ENCODE measurements at places on chromosomes 1 and 21.

- no peak for DNase-seq
These were observed 2.2 kb downstream of the CLIC6 start for GRCh38 chr21:34670962-34671348.

- DNase-seq, result no peak
These were observed 110.4 kb downstream of the SYT2 start for GRCh38 chr1:202599669-202600431.

- DNase-seq, result no peak
These were observed 8.2 kb downstream of the DPT start for GRCh38 chr1:168720839-168721238.

DNA sequence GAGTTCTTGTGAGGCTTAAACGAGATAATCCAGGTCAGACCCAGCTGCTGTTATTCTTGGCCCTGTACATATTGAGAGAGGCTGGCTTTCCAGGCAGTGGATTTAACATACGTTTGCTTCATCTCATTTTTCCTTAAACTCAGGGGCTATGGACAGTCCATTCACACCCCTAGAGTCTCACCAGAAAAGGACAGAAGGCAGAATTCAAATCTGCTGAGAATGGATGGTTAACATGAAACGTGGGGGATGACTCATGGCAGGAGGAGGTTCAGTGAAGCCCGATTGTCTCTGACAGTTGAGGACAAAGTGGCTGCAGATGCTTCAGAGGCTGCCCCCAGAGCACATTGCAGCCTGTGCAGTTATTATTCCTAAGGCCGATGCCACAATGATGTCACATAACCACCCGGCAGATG, 39.5 kb downstream of the TGFB2 start:
- no peak for DNase-seq

- DNase-seq, result no peak
These were observed 35.0 kb downstream of the OVGP1 start for GRCh38 chr1:111392460-111392945.

- no peak for DNase-seq
These were observed 135.0 kb downstream of the PTPN14 start for GRCh38 chr1:214416417-214416816.

- DNase-seq, result no peak
These were observed 5.4 kb upstream of the TRPM2 start for GRCh38 chr21:44347911-44348451.

- DNase-seq, result no peak
These were observed 17.8 kb downstream of the THEM4 start for GRCh38 chr1:151891512-151891911.

DNA sequence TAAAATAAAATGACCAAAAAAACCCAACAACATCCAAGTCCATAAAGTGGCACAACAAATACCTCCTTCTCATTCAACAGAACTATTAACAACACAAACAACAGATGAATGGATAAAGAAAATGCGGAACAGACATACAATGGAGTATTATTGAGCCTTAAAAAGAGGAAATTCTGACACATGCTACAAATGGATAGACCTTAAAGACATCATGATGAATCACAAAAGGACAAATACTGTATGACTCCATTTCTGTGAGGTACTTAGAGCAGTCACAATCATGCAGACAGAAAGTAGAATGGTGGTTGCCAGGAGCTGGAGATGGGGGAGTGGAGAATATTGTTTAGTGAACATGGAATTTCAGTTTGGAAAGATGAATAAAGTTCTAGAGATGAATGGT, 42.6 kb downstream of the EYA3 start:
- DNase-seq, result no peak

DNA sequence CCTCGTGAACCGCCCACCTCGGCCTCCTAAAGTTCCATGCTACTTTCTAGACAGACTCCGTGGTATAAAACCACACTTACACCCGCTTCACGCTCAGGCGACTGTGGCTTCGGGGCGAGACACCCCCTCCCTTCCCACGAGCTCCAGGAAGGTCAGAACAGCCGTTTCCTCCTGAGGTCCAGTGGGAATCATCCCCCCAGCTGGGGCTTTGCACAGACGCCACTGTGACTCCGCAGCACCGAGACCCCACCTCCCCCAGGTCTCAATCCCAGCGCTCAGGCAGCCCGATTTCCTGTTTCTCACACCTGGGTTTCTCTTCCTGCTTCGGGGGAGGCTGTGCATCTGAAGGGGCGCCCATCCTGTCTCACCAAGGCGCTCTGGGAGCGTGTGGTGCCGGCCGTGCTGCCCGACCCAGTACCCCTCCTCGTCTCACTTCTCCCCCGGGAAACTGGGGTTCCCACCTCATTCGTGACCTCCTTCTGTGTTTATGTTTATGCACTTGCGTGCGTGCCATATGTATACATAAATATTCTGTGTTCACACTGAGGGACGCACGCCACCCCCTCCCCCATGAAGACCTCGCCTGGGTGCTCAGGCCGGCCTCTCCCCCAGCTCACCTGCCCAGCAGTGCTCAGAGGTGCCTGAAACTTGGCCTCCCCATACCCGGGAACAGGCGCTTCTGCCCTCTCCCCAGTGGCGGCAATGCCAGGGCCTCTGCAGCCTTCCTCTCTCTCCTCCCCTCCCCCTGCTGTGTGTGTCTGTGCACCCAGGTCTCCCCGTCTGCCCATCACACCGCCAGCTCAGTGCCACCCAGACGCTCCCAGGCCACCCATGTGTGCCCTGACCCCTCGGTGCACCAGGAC, 14.6 kb downstream of the SLC35E2B start:
- DNase-seq, result no peak

GRCh38 chr1:179323436-179323835, 29.8 kb downstream of the SOAT1 start:
- no peak for DNase-seq

DNA sequence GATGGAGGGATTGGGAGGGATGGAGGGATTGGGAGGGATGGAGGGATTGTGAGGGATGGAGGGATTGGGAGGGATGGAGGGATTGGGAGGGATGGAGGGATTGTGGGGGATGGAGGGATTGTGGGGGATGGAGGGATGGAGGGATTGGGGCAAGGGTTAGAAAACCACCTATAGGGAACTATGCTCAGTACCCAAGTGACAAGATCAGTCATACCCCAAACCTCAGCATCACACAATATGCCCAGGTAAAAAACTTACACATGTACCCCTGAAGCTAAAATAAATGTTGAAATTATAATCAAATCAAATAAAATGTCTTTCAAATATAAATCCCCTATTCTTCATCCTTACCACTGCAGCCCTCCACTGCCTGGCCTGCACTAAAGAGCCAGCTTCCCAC, 72.8 kb upstream of the HNRNPU start:
- no peak for DNase-seq

GRCh38 chr1:172851077-172851476, 192.2 kb downstream of the FASLG start:
- no peak for DNase-seq

DNA sequence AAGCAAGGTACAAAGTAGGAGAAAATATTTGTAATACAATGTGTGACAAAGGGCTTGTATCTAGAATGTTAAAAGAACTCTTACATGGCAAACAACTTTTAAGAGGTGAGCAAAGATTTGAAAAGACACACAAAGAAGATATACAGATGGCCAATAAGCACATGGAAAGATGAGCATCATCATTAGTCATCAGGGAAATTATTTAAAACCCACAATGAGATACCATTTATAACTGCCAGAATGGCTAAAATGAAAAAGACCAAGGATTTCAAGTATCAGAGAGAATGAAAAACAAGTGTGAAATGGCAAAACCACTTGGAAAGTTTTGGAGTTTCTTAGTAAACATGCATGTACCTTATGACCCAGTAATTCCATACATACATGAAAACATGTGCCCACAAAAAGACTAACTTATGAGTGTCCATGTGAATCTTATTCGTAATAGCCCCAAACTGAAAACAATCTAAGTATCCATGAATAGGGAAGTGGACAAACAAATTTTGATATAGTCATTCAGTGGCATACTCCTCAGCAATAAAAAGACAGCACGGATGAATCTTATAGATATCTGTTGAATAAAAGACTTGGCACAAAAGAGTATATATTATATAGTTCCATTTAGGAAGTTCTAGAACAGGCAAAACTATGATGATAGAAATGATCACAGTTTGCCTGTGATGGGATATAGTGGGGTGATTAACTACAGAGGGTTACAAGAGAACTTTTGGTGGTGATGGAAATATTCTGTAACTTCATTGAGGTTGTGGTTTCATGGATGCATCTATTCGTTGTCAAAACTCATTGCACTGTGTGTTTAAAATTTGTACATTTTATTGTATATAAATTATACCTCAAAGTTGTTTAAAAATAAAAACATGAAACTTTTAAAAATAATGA, 82.0 kb downstream of the DISP1 start:
- no peak for DNase-seq

GRCh38 chr1:214440219-214440965, 111.0 kb downstream of the PTPN14 start:
- DNase-seq, result no peak

DNA sequence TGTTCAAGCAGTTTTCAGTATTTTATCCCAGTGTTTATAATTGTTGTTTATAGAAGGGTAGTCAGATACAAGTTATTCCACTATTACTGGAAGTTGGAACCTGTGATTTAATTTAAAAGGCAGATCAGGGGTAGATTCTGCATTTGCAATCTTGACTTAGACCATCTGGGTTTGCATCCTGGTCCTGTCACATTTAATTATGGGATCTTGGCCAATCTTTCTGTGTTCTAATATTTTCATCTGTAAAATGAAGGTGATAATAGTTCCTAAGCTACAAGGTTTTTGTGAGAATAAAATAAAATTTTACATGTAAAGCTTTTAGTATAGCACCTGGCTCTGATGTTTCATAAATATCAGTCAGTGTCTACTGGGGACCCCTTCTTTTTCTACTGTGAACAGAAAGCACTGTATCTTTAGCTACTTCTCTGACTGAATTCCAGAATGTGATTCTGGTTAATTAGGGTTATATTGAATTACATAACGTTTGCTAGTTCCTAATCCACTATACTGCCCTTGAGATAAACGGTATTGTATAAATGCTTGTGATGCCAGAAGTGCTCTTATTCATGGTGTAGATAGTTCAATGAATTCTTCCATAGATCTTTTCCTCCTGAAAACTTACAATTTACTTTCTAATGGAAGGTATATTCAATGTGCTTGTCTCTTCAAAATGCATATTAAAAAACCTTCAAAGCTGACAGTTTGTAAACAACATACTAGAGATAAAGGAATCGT, 131.0 kb downstream of the KCNK1 start:
- DNase-seq, result no peak

- no peak for DNase-seq
These were observed 133.1 kb downstream of the AKT3 start for GRCh38 chr1:243716906-243717305.

DNA sequence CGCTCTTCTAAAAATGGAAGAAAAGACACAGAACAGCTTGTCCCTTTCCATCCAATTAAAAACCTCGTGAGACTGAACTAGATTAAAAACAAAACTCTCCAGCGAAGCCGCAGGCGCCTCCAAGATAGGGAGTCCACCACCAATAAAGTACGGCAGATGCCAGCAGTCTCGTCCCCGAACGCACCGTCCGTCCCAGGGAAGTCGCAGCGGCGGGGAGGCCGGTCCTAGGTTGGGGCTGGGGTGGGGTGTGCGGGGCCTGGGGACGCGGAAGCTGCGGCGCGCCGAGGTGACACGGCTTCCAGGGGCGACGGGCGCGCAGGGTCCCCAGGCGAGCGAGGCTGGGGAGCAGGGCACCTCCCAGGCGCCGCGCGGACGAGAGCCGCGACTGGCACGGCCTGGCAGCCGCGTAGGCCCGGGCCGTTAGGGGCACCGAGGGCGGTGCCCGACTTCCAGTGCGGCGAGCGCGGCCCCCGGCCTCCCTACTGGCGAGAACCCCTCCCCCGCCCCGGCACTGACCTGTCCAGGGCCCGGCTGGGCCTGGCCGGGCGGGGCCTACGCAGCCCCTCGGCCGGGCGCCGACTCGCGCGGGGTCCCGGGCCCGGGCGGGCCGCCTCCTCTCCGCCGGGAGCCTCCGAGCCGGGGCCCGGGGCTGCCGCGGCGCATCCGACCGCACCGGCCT, 28.3 kb upstream of the A3GALT2 start:
- peak; percentile 3 for DNase-seq

DNA sequence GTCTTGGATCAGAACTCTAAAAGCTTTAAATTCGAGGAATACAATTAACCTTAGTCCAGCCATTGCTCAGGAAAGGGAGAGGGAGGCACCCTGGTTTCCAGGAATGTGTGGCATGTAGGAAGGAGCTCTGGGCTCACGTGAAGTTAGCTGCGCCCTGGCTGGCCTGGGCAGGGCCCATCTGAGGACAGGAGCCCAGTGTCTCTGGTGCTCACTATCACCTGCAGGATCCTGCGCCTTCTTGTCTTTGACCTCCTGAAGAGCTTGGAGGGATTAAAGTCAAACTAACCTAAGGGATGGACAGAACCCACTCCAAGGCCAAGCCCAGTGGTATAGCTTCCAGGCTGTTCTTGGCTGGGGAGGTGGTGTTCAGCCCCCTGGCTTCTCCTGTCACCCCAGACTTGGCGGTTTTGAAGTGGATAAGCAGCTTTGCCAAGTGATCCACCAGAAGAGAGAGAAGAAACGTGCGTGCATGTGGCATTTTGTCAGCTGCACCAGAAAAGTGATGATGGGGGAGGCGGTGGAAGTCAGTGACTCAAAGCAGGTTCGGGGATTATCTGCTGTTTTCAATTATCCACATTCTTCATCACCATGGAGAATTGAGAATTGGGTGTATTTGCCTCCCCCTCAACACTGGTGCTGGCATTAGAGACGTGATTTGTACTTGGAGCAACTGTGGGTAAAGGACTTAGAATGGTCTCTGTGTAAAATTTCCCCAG, 11.9 kb upstream of the KCNN3 start:
- DNase-seq, result no peak

DNA sequence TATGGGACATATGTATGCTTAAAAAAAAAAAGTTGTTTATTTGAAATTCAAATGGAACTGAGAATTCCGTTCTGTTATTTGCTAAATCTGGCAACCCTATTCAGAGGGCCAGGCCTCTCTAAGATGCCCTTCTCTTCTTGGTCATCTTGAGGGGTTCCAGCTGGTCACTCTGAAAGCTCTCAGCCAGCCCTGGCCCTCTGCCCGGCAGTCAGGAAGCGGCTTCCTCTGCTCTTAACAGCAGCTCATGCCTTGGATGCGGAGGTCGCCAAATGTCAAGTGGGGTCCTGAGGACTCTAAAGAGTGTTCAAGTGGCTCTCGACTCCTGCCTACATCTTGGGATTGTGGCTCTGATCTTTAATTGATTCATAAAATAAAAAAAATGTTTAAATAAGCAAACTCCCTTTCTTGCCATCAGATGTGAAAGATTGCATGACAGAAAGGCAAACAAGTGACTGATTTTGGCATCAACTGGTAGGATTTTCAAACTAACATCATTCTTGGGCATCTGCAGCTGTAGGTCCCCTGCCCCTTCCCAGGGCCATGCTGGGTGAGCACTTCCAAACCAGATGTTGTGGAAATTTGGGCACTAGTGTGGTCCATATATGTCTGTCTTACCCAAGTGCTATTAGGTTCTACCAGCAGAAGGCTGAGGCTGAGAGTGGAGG, 130.8 kb downstream of the PRDM2 start:
- DNase-seq, result no peak

GRCh38 chr1:188615321-188615720, 1786.6 kb downstream of the PLA2G4A start:
- DNase-seq, result no peak

DNA sequence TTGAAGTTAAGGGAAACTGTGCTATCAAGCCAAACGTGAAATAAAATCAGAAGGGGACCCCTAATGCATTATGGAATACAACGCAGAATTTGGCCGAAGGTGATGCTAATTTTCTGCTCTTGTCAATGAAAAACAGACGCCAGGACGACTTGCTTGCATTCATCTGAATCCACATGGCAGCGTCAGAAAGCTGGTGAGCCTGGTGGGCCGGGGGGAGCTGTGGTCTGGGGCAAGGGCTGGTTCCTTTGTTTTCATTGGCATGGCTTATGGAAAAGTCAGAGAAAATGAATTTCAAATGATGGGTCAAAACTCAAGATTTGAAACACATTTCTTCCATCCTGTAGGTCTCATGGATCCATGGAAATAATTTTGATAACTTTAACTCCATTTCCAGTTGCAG, 86.4 kb upstream of the RUNX1 start:
- no peak for DNase-seq

All from stimulated activated CD4-positive, alpha-beta T cell treated with anti-CD3 and anti-CD28 coated beads, Interleukin-1b, Interleukin-23, amount 100 ng/mL, for 1 hour (primary cell).